ENCODE measurements at places on chromosomes 13 and 19.
A peak's percentile ranks its signal among the peaks of the same experiment; 100 is the strongest.

DNA sequence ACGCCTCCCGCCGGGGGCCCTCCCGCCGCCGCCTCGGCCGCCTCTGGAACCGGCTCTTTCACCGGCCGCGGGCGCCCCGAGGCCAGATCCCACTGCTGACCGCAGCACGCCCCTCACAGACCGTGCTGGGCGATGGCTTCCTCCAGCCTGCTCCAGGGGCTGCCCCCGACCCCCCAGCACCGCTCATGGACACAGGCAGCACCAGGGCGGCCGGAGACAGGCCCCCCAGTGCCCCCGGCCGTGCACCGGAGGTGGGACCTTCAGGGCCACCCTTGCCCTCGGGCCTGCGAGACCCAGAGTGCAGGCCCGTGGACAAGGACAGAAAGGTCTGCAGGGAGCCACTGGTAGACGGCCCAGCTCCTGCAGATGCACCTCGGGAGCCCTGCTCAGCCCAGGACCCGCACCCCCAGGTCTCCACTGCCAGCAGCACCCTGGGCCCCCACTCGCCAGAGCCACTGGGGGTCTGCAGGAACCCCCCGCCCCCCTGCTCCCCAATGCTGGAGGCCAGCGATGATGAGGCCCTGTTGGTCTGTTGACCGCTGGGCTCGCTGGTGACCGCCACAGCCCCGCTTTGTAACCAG is 13.0 kb downstream of the LRP3 start:
- DNase-seq: no peak

- peak; percentile 78 for DNase-seq
Measured at GRCh38 chr13:32284927-32285632, 30.1 kb downstream of the ZAR1L start.

DNA sequence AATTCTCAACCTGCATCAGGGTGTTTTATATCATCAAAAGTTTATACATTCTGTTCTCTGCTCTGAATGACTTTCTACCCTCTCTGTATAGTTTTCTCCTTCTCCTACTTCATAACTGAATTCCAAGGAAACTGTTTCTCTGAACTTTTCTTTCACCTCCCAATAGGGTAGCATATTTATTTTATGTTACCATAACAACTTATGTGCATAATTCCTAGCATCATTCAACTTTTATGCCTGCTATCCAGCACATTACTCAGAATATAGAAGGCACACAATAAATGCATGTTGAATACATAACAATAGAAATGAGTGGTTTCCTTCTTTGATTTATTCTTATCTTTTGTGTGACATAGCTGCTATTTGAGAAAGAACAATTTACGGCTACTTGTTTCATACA is 2385.0 kb downstream of the PCDH9 start:
- DNase-seq: no peak

DNA sequence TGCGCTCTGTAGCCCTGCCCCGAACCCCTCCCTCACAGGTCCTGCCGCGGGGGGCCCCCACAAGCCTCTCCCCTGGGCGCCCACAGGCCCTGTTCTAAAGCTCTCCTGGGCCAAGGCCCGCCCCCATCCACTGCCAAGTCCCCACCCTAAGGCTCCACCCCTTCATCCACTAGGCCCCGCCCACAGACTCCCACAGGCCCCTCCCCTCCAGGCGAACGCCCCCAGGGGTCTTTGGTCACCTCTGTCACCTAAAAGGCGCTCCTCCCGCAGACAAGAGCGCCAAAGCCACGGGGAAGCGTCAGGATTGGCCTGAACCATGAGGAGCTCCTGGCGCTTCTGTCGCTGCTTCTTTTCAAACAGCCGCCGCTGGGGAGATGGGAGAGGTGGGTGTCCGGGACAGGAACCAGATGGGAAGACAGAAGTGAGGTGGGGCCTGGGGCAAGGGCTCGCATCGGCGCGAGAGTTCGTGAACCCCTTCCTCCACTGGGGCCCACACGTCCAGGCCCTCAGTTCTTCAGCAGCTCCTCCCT is 2.3 kb downstream of the TULP2 start:
- peak; percentile 22 for DNase-seq

DNA sequence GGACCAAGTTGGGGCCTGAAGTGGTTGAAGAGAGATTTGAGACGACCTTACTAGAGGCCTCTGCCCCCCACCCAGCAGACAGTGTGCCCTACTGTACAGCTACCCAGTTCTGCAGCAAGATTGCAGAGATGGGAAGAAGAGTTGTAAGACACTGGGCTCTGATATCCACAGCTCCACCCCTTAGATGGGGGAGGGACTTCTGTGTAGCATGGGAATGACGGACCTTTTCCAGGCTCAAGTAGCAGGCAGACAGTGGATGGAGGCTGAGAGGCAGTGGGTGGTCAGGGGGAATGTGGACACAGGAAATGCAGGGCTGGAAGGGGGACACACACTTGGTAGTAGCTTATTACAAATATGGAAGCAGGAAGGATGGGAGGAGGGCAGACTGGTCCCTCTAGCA is 13.0 kb downstream of the LRFN3 start:
- DNase-seq: no peak

GRCh38 chr13:42643076-42643475 is 69.1 kb downstream of the TNFSF11 start:
- DNase-seq: no peak

DNA sequence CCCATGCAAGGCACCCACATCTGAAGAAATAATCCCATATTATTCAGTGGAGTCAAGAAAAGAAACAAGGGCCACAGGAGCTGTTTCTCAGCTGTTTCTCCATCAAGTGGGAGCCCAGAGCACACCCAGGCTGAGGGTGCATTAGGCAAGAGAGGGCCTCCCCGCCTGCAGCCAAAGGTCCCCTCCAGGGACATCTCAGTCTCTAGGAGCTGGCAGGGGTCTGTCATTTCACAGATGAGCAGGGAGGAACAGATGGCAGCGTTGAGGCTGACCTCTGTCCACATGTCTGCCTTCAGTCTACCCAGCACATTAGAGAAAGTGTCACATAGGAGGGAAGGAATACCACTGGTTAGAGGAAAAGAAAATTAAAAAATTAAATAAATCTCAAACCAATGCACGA is 157.7 kb downstream of the ZNF536 start:
- no peak for DNase-seq

DNA sequence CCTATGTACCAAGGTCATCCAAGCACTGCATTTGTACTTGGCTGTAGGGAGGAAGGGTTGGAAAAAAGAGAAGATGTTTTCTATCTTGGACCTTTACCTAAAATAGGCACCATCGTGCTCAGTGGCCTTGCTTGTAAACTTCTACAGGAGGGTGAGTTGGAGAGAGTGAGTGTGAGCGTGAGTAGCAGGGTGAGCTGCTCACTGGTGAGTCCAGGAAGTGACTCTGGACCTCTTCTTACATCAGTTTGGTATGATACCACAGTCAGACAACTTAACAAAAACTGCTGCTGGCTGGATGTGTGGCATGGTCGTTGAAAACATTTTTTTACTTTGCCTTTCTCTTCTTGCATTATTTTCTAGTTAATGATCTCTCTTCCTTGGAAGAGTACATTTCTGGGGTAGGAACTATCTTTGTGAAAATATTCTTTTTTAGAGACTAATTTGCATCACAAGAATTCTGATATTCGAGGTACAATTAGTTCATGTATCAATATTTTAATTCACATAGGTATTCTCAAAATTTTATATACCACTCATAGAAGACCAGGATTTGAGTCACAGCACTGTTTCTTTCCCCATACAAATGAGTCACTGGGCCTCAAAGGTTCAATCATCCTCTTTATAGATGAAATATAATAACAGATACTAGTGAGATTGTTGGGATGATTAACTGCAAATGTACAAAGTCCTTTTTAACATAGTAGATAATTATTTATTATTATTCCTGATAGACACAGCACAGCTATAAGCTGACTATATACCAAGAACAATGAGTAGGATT is 651 bp downstream of the SERPINE3 start:
- no peak for DNase-seq

DNA sequence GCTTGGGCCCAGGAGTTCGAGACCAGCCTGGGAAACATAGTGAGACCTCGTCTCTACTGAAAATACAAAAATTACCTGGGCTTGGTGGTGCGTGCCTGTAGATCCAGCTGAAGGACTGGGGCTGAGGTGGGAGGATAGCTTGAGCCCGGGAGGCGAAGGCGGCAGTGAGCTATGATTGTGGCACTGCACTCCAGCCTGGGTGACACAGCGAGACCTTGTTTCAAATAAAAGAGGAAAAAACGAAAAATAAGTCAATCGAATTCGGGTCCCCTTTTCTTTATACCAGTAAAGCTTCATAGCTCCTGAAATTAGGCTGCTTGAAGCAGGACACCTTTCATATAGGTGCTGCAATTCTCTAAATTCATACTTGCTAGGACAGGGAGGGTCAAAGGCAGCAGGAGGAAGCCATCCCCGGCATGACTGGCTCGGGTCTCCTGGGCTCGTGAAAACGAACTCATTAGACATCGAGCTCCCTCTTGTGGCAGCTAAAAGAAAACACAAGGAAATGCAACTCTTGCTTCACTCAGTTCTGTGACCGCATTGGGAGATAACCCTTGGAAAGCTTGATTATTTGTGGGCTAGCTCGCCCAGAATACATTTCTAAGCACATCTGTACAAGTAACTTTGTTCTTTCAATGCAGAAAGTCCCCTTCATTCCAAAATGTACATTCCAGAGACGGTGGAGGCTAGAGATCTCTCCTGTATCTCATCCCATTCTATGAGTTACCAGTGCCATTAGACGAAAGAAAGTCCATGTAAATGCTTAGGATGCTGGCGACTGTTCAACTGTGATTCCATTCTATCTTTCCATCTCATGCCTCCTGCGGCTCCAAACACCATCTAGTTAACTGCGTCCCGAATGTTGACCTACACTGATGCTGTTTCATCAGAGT is 16.8 kb downstream of the FPR2 start:
- peak; percentile 84 for DNase-seq

DNA sequence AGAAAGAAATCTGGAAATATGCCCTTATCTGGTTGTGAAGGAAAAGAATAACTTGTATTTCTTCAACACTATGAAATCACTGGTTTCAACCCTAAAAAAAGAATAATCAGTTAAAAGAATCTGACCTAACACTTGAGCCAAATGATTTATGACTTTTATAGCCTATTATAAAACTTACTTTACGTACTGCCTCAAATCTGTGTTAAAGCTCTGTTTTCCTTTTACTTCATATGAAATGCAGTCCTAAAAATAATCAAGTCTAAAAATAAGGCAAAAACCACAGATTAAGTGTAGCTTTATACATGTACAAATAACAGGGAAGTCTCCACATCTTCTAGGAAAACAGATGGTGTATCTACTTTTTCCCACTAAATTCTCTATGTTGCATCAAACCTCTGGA is 101.3 kb downstream of the VWA8 start:
- no peak for DNase-seq
